ENCODE measurements at places on chromosomes 2 and 18.

DNA sequence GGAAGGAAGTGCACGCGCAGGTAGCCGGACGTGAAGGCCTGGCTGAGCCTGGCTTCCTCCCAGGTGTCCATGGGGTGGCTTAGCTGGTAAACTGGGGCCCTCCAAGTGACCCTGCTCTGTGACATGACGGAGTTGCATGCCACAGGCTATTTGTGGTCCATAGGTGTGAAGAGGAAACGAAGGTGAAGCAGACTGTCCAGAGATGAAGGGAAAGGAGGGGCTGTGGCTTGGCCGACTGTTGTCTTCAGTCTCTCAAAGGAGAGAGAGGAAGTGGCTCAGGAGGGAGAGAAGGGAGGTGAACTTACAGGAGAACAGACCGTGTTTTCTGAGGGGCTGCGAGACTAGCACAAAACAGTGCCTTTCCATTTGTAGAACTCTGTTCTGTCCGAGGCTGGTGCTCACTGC lies 19.3 kb downstream of the INPP5D start:
- DNase-seq = no peak
- no peaks in the 10 kb centered on the region for H3K36me3 ChIP-seq
- H3K4me1 ChIP-seq = no peaks in the 10 kb centered on the region
- peaks cover 47% of the 10 kb centered on the region for H3K27me3 ChIP-seq
- H3K4me3 ChIP-seq = no peak overlapping the region
- H3K27ac ChIP-seq = no peak overlapping the region

DNA sequence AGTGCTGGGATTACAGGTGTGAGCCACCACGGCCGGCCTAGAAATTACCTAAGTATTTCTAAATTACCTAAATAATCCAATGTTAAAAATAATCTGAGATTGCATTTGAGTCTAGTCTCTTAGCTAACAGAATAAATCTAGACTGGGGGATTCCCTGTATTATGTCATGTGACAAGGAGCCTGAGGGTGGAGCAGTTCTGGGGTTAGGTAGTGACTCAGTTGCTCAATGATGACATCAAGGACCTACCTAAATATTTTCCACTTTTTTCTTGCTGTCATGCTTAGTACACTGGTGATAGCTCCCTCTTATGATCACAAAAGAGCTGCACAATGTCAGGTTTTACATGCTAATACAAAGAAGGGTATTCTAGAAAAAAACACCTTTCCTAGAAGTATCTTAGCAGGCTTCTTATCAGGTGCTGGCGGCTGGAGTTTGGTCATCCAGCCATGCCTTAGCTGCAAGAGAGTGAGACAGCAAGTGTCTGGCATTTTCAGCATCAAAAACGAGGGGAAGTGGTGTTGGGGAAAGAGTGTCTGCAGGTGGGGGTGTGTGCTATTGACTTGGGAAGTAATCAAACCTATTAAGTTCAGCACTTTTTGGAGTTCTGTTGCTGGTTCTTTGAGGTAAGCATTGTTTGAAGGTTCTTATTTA lies 17.5 kb upstream of the CEP192 start:
- H3K36me3 ChIP-seq = peaks cover 18% of the 10 kb centered on the region
- no peak overlapping the region for H3K27ac ChIP-seq
- no peaks in the 10 kb centered on the region for H3K4me1 ChIP-seq
- DNase-seq = peak; percentile 8

DNA sequence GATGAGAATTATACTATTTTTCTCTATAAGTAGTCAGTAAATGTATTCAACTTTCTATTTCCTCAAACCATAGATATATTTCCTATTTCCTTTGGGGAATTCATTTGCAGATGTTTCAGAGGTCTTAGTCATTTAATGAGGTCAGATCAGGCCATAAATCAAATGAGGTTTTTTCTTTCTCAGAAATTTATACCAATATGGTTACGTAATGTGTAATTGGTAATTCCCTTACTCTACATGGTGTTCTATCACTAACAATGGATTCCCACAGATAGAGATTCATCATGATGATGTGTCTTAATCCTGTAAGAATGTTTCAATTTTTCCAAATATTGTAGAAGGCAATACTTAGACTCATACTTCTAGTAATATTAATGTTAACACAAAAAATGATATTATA lies 108.0 kb downstream of the DPP4 start:
- no peaks in the 10 kb centered on the region for H3K36me3 ChIP-seq
- no peak for DNase-seq
- H3K27me3 ChIP-seq = no peaks in the 10 kb centered on the region

DNA sequence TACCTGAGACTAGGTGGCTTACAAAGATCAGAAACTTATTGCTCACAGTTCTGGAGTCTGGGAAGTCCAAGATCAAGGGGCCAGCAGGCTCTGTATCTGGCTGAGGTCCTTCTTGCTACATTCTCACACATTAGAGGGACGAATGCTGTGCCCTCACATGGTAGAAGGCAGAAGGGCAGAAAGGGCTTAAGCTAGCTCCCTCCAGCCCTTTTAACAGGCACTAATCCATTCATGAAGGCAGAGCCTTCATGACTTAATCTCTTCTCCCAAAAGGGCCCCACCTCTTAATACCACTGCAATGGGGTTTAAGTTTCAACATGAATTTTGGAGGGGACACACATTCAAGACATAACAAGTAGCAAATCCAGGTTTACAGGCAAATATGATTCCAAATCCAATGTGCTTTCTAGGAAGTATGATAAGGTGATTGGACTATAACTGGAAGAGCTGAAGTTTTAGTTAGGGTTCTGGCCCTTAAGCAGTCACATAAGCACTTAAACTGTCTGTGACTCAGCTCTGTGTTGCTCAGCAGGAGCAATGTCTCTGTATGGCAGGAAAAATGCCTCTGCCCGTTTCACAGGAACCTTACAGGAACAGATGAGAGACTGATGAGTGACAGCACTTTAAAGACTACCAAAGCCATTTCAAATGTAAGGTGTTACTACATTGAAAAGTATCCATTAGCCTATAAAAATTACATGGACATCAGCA lies 119.6 kb upstream of the PTPRM start:
- no peaks in the 10 kb centered on the region for H3K27me3 ChIP-seq
- no peaks in the 10 kb centered on the region for H3K4me1 ChIP-seq
- DNase-seq = peak; percentile 18
- no peaks in the 10 kb centered on the region for H3K36me3 ChIP-seq
- H3K27ac ChIP-seq = no peak overlapping the region

GRCh38 chr2:233846387-233847247 lies 7.7 kb downstream of the HJURP start:
- DNase-seq = no peak
- no peak overlapping the region for H3K4me3 ChIP-seq
- no peaks in the 10 kb centered on the region for H3K4me1 ChIP-seq
- H3K36me3 ChIP-seq = peaks cover 6% of the 10 kb centered on the region

DNA sequence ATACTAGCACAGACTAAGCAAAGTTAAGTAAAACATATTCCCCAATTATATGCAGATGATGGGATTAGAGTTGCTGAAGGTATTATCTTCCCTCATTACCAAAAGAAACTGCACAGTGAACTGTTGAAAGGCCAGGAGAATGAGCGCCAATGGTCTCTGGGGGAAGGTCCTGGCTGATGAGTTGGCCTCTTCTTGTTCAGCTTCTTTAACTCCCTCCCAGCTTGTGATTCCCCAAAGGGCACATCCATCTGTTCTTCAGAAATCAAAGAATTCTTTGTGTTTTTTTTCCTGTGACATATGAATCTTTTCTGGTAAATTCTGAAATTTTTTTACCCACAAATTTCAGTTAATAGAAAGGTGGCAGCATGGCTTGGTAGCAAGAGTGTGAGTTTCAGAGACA lies 667.6 kb downstream of the CNTNAP5 start:
- no peak for DNase-seq
- H3K36me3 ChIP-seq = no peaks in the 10 kb centered on the region
- no peak overlapping the region for H3K27ac ChIP-seq
- H3K4me1 ChIP-seq = no peaks in the 10 kb centered on the region
- H3K4me3 ChIP-seq = no peak overlapping the region
- no peaks in the 10 kb centered on the region for H3K27me3 ChIP-seq

DNA sequence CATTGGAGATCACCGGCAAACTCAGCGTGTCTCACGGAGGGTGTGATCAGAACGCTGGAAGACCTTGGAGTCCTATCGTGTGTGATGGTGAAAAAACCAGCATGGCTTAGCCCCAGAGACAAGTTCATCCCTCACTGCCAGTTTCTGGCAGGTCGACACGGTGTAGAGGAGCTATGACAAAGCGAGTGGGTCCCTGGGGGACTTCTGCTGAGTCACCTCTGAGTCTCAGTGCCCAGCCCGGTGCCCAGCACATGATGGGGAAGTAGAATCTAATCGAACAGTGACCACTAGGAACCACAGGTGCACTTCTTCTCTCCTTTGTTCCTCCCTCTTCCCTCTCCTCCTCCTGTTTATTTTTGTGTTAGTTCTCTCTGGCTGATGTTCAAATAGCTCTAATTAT lies 45.9 kb upstream of the KCNF1 start:
- H3K27ac ChIP-seq = no peak overlapping the region
- H3K27me3 ChIP-seq = peaks cover 4% of the 10 kb centered on the region
- H3K4me1 ChIP-seq = peaks cover 25% of the 10 kb centered on the region
- no peaks in the 10 kb centered on the region for H3K36me3 ChIP-seq

DNA sequence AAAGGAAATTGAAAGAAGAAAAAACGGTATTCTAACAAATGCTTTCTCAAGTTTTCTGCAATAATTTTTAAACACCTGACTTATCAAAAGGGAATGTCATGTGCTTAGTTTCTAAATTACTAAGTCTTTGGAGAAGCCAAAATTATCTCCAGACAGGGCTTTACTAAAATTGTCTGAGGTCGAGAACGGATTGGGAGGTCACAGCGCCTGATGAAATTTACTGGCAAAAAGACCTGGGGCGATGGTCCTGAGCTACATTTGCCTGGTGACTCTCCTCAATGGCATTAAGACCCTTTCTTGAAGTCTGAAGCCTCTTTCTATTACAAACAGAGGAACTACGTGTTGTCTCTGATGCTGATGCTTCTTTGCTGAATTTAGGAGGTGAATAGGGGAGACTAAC lies 291.8 kb upstream of the SESTD1 start:
- H3K4me1 ChIP-seq = no peaks in the 10 kb centered on the region
- DNase-seq = no peak
- no peak overlapping the region for H3K4me3 ChIP-seq
- H3K36me3 ChIP-seq = no peaks in the 10 kb centered on the region
- no peaks in the 10 kb centered on the region for H3K27me3 ChIP-seq
- no peak overlapping the region for H3K27ac ChIP-seq

DNA sequence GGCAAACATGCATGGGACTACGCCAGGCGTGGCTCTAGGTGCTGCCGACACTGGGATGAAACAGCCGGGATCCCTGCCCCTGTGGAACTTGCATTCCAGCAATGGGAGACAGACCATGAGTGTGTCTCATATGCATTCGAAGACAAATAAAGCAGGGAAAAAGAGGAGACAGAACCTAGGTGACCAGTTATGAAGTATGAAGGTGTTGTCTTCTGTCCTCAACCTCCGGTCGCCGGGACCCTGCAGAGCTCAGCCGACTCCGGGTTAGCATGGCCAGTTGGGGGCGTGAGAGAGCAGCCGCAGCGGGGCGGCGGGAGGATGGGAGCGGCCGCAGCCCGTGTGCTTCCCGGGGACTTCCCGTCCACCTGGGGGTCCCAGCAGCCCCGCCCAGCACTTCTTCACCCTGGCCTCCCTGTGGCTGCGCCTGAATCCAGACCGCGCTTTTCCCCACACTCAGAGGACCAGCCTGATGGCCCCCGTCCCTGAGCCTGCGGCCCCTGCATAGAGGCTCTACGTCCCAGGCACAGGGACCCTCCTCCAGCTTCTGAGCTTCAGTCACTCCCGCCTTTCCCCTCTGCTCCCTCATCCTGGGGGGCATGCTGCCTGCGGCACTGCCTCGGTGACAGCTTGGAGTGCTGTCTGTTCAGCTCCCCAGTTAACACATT lies 11.4 kb downstream of the ID2 start:
- no peak overlapping the region for H3K27ac ChIP-seq
- no peak for DNase-seq
- H3K4me1 ChIP-seq = no peaks in the 10 kb centered on the region

- H3K4me1 ChIP-seq = no peaks in the 10 kb centered on the region
- no peak overlapping the region for H3K27ac ChIP-seq
- H3K4me3 ChIP-seq = no peak overlapping the region
- peak; percentile 15 for DNase-seq
- peaks cover 3% of the 10 kb centered on the region for H3K27me3 ChIP-seq
- no peaks in the 10 kb centered on the region for H3K36me3 ChIP-seq
These were observed 91.4 kb upstream of the PXDN start for GRCh38 chr2:1835581-1836201.

DNA sequence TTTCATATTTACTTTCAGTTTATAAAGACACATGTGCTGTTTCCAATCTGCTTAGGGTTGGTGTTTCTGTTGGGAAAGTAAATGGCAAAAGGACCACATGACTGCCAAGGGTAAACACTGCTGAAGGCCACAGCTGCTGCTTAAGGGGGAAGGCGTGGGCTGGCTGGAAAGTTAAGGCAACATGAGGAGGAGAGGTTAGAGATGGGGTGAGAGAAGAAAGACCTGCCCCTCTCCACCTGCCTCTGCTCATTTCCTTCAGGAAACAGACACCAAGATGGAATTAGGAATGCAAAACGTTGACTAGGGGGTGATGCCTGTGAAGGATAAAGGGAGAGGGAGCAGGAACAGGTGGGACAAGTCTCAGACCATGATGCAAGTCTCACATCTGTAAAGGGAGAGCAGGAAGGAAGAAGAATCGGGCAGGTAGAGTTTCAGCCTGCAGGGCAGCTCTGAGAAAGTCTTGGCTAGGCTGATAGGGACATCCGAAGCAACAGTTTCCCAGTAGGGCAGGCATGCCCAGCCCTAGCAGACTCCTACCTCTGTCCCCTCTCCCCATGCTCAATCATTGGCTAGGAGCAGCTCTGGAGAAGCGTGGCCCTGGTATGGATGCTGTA lies 86.0 kb downstream of the CDC42EP3 start:
- H3K4me1 ChIP-seq = peaks cover 81% of the 10 kb centered on the region
- no peak for DNase-seq
- H3K36me3 ChIP-seq = no peaks in the 10 kb centered on the region
- H3K27ac ChIP-seq = peak overlapping the region; percentile 68
- H3K4me3 ChIP-seq = no peak overlapping the region

- no peak overlapping the region for H3K27ac ChIP-seq
- H3K4me1 ChIP-seq = peaks cover 8% of the 10 kb centered on the region
- H3K27me3 ChIP-seq = peaks cover 14% of the 10 kb centered on the region
- no peaks in the 10 kb centered on the region for H3K36me3 ChIP-seq
These were observed 2.9 kb upstream of the INSIG2 start for GRCh38 chr2:118085173-118086023.

GRCh38 chr18:62486290-62486964 lies 36.4 kb upstream of the ZCCHC2 start:
- H3K27ac ChIP-seq = peak overlapping the region; percentile 15
- H3K4me1 ChIP-seq = peaks cover 11% of the 10 kb centered on the region

GRCh38 chr2:120346667-120347358 lies 877 bp downstream of the INHBB start:
- H3K27me3 ChIP-seq = peaks cover 19% of the 10 kb centered on the region
- peak overlapping the region; percentile 59 for H3K4me3 ChIP-seq
- no peaks in the 10 kb centered on the region for H3K36me3 ChIP-seq
- H3K4me1 ChIP-seq = no peaks in the 10 kb centered on the region
- H3K27ac ChIP-seq = no peak overlapping the region

GRCh38 chr18:22169889-22170420 lies 566 bp downstream of the GATA6 start:
- peak overlapping the region; percentile 82 for H3K27ac ChIP-seq
- H3K4me3 ChIP-seq = peak overlapping the region; percentile 95
- peaks cover 34% of the 10 kb centered on the region for H3K27me3 ChIP-seq

All from GM23248 (cell line).